ENCODE measurements at places on chromosomes 2 and 18.

GRCh38 chr2:60958800-60959199 is 58.7 kb upstream of the PEX13 start:
- DNase-seq, result no peak
- H3K27ac ChIP-seq, result no peak overlapping the region
- H3K27me3 ChIP-seq, result no peaks in the 10 kb centered on the region
- H3K36me3 ChIP-seq, result no peaks in the 10 kb centered on the region
- H3K4me1 ChIP-seq, result no peaks in the 10 kb centered on the region

- no peak for DNase-seq
- H3K36me3 ChIP-seq, result no peaks in the 10 kb centered on the region
- H3K27me3 ChIP-seq, result peaks cover 3% of the 10 kb centered on the region
- no peaks in the 10 kb centered on the region for H3K4me1 ChIP-seq
Observed at GRCh38 chr2:190181123-190181669, 118.7 kb upstream of the MSTN start.

GRCh38 chr2:119516121-119516520 is 8.2 kb downstream of the SCTR start:
- H3K36me3 ChIP-seq, result no peaks in the 10 kb centered on the region
- H3K27me3 ChIP-seq, result no peaks in the 10 kb centered on the region
- no peak for DNase-seq
- H3K4me1 ChIP-seq, result no peaks in the 10 kb centered on the region
- H3K4me3 ChIP-seq, result no peak overlapping the region

- no peaks in the 10 kb centered on the region for H3K4me1 ChIP-seq
- H3K27me3 ChIP-seq, result no peaks in the 10 kb centered on the region
- H3K36me3 ChIP-seq, result no peaks in the 10 kb centered on the region
- H3K27ac ChIP-seq, result no peak overlapping the region
Observed at GRCh38 chr2:135740206-135740605, 1.4 kb upstream of the UBXN4 start.

DNA sequence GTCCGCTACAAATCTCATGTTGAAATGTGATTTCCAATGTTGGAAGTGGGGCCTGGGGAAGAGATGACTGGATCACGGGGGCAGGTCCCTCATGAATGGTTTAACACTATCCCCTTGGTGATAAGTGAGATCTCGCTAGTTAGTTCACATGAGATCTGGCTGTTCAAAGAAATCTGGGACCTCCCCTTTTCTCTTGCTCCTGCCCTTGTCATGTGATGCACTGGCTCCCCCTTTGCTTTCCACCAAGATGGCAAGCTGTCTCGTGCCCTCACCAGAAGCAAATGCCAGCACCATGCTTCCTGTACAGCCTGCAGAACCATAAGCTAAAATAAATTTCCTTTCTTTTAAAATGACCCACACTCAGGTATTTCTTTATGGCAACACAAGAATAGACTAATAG is 57.3 kb upstream of the C2orf15 start:
- H3K27me3 ChIP-seq, result no peaks in the 10 kb centered on the region
- no peak for DNase-seq
- H3K4me1 ChIP-seq, result no peaks in the 10 kb centered on the region
- H3K36me3 ChIP-seq, result no peaks in the 10 kb centered on the region
- H3K27ac ChIP-seq, result no peak overlapping the region
- H3K4me3 ChIP-seq, result no peak overlapping the region

GRCh38 chr2:72012886-72013574 is 134.6 kb downstream of the CYP26B1 start:
- H3K4me1 ChIP-seq, result no peaks in the 10 kb centered on the region
- no peaks in the 10 kb centered on the region for H3K36me3 ChIP-seq
- no peak for DNase-seq
- no peak overlapping the region for H3K27ac ChIP-seq

- H3K27ac ChIP-seq, result no peak overlapping the region
- DNase-seq, result peak; percentile 27
- no peak overlapping the region for H3K4me3 ChIP-seq
Observed at GRCh38 chr2:187138265-187138664, 289.3 kb upstream of the ZSWIM2 start.

DNA sequence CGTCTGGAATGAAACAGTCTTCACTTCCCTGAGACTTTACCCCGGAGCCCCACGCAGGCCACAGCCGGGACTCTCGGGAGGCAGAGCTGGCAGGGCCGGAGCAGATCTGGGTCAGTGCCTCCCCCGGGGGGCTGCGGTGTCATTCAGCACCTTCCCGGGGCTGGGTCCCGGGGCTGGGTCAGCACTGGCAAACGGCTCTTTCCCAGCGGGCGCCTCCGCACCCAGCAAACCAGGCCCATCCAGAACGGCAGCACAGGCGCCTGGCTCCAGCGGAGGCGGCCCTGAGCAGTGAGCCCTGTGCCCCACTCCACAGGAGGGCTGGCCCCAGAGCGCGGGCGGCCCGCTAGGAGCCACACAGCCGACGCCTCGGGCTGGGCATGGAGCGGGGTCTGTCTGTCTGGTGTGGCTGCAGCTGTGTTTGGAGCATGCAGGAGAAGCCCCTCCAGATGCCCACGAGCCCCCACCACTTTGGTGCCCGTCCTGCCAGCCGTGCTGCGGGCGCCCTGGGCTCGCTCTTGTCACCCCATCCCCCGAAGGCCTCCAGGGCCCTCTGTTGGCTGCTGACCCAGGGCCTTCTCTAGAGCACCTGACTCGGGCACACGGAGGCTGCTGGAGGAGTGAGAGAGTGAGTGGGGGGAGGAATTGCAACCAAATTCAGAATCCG is 132.1 kb upstream of the CTDP1 start:
- no peaks in the 10 kb centered on the region for H3K36me3 ChIP-seq
- no peak overlapping the region for H3K4me3 ChIP-seq
- no peaks in the 10 kb centered on the region for H3K4me1 ChIP-seq
- no peaks in the 10 kb centered on the region for H3K27me3 ChIP-seq
- no peak overlapping the region for H3K27ac ChIP-seq

- no peak overlapping the region for H3K27ac ChIP-seq
- no peaks in the 10 kb centered on the region for H3K4me1 ChIP-seq
- DNase-seq, result no peak
- H3K27me3 ChIP-seq, result no peaks in the 10 kb centered on the region
Observed at GRCh38 chr2:112121682-112122254, 16.4 kb upstream of the FBLN7 start.

DNA sequence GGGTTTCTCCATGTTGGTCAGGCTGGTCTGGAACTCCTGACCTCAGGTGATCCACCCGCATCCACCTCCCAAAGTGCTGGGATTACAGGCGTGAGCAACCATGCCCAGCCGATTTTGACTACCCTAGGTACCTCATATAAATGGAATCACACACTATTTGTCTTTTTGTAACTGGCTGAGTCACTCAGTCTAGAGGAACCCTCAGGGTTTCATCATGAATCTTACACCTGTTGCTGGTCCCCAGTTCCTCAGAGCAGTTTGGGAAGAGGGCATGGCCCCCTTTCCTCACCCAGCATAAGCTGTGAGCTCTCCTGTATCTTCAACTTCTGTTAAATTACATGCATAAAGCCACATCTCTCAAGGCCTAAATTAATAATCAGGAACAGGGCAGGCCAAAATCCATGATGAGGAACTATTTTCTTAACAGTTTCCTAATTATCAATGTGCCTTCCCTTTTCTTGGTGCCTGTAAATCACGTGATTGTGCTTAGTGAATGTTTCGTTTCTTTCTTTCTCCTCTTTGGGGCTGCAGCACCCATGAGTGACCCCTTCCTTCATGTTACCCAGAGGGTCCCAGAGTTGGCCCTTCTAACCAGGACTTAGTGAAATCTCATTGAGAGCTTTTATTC is 20.9 kb downstream of the DYSF start:
- no peak overlapping the region for H3K4me3 ChIP-seq
- no peaks in the 10 kb centered on the region for H3K27me3 ChIP-seq
- H3K4me1 ChIP-seq, result no peaks in the 10 kb centered on the region
- DNase-seq, result no peak

- DNase-seq, result peak; percentile 11
- H3K27me3 ChIP-seq, result no peaks in the 10 kb centered on the region
- H3K4me3 ChIP-seq, result no peak overlapping the region
- H3K27ac ChIP-seq, result no peak overlapping the region
- no peaks in the 10 kb centered on the region for H3K4me1 ChIP-seq
- no peaks in the 10 kb centered on the region for H3K36me3 ChIP-seq
Observed at GRCh38 chr2:148253685-148254084, 232.8 kb downstream of the MBD5 start.

- no peak overlapping the region for H3K27ac ChIP-seq
- H3K4me3 ChIP-seq, result no peak overlapping the region
- H3K4me1 ChIP-seq, result no peaks in the 10 kb centered on the region
- DNase-seq, result no peak
- H3K36me3 ChIP-seq, result no peaks in the 10 kb centered on the region
Observed at GRCh38 chr2:103788389-103788788, 1026.6 kb downstream of the TMEM182 start.

- no peak overlapping the region for H3K4me3 ChIP-seq
- DNase-seq, result no peak
- H3K36me3 ChIP-seq, result no peaks in the 10 kb centered on the region
- no peaks in the 10 kb centered on the region for H3K4me1 ChIP-seq
- H3K27me3 ChIP-seq, result no peaks in the 10 kb centered on the region
Observed at GRCh38 chr18:78424403-78425018, 555.1 kb upstream of the SALL3 start.

- no peak overlapping the region for H3K27ac ChIP-seq
- H3K4me3 ChIP-seq, result peak overlapping the region; percentile 35
Observed at GRCh38 chr2:161424394-161424769, 8.3 kb downstream of the TBR1 start.

Measured in iPS DF 6.9 (cell line).